ENCODE measurements at places on chromosomes 3 and 15. TPM values are rescaled to one million over a fixed set of nuclear protein-coding genes. Genes with fewer than 3 reads are reported as not detected.
A peak's percentile ranks its signal among the peaks of the same experiment; 100 is the strongest.

GRCh38 chr15:67590191-67590590 is 47.7 kb downstream of the MAP2K5 start:
- no peak for DNase-seq
- no peak overlapping the region for H3K27ac ChIP-seq
- H3K36me3 ChIP-seq: peaks cover 19% of the 10 kb centered on the region
- H3K27me3 ChIP-seq: no peaks in the 10 kb centered on the region

DNA sequence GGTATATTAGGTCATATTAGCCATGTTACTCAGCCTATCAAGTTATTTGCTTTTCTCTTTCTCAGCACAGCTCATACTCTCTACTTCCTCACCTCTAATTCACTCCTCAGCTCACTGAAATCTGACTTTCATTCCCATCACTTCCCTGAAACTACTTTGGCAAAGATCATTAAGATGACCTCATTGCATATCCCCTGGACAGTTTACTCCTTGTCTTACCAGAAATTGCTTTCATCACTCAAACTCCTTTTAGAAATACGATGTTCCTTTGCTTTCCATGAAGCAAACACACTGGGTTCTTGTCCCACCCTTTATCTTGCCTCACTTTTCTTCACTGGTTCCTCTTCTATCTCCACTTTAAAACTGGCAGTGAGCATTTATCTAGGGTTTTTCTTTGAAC is 354.4 kb downstream of the TUSC7 start:
- no peak for DNase-seq
- no peak overlapping the region for H3K4me3 ChIP-seq
- H3K27ac ChIP-seq: no peak overlapping the region
- no peaks in the 10 kb centered on the region for H3K36me3 ChIP-seq
- H3K27me3 ChIP-seq: no peaks in the 10 kb centered on the region

DNA sequence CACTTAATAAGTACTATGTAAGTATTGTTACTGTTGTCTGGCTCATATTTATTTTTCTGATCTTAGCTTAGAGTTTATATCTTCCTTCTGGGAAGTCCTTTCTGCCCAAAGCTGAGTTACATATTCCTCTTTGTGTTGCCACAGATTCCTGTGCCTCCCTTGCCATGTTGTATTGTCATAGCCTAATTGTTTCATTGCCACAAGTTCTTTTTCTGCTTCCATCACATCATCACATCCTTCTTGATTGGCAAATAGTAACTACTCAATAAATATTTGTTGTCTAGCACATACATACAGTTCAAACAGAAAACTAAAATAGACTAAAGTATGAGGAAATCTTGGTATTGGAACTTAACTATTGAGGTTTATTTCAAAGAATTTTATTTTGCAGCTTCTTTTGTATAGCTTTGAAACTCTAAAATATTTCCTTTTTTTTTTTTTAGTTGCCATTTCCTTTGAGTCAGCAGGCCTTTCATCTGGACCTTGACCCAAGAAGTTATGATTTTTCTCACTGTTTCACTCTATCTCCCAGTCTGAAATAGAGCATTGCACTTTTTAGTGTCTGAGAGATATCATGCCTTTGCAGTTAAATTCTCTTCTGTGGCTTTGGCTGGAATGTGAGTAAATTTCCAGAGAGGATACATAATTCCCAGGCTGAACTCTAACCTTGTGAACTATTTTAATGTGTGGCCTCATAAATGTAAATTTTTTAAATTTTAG is 98.2 kb downstream of the ZNF609 start:
- no peaks in the 10 kb centered on the region for H3K36me3 ChIP-seq
- H3K27me3 ChIP-seq: no peaks in the 10 kb centered on the region
- H3K27ac ChIP-seq: no peak overlapping the region
- no peaks in the 10 kb centered on the region for H3K4me1 ChIP-seq

- H3K27ac ChIP-seq: no peak overlapping the region
- H3K4me3 ChIP-seq: no peak overlapping the region
- no peaks in the 10 kb centered on the region for H3K27me3 ChIP-seq
- H3K4me1 ChIP-seq: no peaks in the 10 kb centered on the region
These were observed 962.2 kb downstream of the TUSC7 start for GRCh38 chr3:117671722-117672318.

GRCh38 chr3:124664804-124665203 is 65.4 kb upstream of the UMPS start:
- DNase-seq: no peak
- H3K36me3 ChIP-seq: no peaks in the 10 kb centered on the region
- no peak overlapping the region for H3K4me3 ChIP-seq
- peaks cover 4% of the 10 kb centered on the region for H3K27me3 ChIP-seq
- H3K4me1 ChIP-seq: no peaks in the 10 kb centered on the region

DNA sequence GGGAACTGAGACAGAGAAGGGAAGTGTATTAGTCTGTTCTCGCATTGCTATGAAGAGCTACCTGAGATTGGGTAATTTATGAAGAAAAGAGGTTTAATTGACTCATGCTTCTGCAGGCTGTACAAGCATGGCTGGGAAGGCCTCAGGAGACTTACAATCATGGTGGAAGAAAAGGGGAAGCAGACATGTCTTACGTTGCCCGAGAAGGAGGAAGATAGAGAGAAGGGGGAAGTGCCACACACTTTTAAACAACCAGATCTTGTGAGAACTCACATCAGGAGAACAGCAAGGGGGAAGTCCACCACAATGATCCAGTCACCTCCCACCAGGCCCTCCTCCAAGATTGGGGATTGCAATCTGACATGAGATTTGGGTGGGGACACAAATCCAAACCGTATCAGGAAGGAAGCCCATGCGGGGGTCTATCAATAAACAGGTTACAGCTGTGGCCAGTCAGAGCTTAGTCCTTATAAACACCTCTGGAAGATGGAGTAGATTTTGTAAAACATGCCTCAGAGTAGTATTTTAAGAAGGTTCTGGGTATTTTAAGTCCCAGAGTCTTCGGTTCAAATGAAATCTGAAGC is 153.9 kb downstream of the GHSR start:
- no peaks in the 10 kb centered on the region for H3K36me3 ChIP-seq
- no peaks in the 10 kb centered on the region for H3K27me3 ChIP-seq
- DNase-seq: peak; percentile 7
- H3K4me1 ChIP-seq: no peaks in the 10 kb centered on the region

GRCh38 chr15:68821841-68822381 is 1.2 kb upstream of the ANP32A start:
- H3K4me1 ChIP-seq: peaks cover 8% of the 10 kb centered on the region
- peak overlapping the region; percentile 93 for H3K27ac ChIP-seq
- H3K36me3 ChIP-seq: no peaks in the 10 kb centered on the region
- no peaks in the 10 kb centered on the region for H3K27me3 ChIP-seq
- H3K4me3 ChIP-seq: peak overlapping the region; percentile 95
- DNase-seq: no peak

- no peaks in the 10 kb centered on the region for H3K36me3 ChIP-seq
- no peak overlapping the region for H3K27ac ChIP-seq
- H3K27me3 ChIP-seq: peaks cover 3% of the 10 kb centered on the region
- H3K4me1 ChIP-seq: no peaks in the 10 kb centered on the region
- no peak for DNase-seq
- no peak overlapping the region for H3K4me3 ChIP-seq
These were observed 18.4 kb downstream of the KBTBD12 start for GRCh38 chr3:127933396-127933795.

- no peaks in the 10 kb centered on the region for H3K4me1 ChIP-seq
- H3K27ac ChIP-seq: no peak overlapping the region
- H3K27me3 ChIP-seq: no peaks in the 10 kb centered on the region
- DNase-seq: no peak
- H3K4me3 ChIP-seq: no peak overlapping the region
These were observed 43.4 kb downstream of the PXYLP1 start for GRCh38 chr3:141275032-141275422.

- H3K4me3 ChIP-seq: no peak overlapping the region
- H3K27me3 ChIP-seq: no peaks in the 10 kb centered on the region
- H3K4me1 ChIP-seq: no peaks in the 10 kb centered on the region
- no peak for DNase-seq
- H3K27ac ChIP-seq: no peak overlapping the region
These were observed 110.1 kb upstream of the ABHD17C start for GRCh38 chr15:80584973-80585525.

- DNase-seq: peak; percentile 70
- H3K4me3 ChIP-seq: no peak overlapping the region
- H3K27ac ChIP-seq: no peak overlapping the region
- H3K36me3 ChIP-seq: no peaks in the 10 kb centered on the region
- H3K4me1 ChIP-seq: no peaks in the 10 kb centered on the region
These were observed 68.4 kb upstream of the TNFAIP8L3 start for GRCh38 chr15:51162865-51163762.

The FBXO40 gene
- not detected for total RNA-seq

Data from B cell (primary cell).